ENCODE measurements at places on chromosomes 13 and 19.

- no peak for DNase-seq
These were observed 1244.2 kb downstream of the DIAPH3 start for GRCh38 chr13:58919551-58919950.

GRCh38 chr13:46605076-46605824 is 52.3 kb downstream of the LRCH1 start:
- no peak for DNase-seq

DNA sequence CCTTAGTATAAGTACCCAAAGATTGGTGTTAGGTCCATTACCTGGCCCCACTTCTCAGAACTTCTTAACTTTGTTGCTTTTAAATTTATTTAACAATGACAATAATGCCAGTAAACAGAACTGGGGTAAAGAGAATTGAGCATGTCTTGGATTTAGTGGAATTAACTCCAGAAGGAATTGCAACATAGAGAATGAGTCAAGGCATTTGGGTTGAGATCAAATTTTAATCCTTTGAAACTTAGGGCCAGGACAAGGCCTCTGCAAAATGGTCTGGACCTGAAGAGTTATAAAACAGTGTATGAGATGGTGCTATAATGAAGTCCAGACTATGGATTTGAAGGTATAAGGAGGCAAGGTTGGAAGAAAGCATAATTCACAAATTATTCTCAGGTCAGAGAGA is 1030.4 kb downstream of the SLITRK5 start:
- no peak for DNase-seq

DNA sequence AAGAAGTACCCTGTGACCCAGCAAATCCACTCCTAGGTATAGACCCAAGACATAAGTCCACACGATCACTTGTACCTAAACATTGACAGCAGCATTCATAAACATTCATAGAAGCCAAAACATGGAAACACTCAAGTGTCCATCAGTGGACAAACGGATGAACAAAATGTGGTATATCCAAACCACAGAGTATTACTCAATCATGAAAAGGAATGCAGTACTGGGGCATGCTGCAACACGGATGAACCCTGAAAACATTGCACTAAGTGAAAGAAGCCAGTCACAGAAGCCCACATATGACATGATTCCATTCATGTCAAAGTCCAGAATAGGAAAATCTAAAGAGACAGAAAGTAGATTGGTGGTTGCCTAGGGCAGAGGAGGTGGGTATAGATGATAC is 22.8 kb upstream of the CCNE1 start:
- DNase-seq, result no peak

DNA sequence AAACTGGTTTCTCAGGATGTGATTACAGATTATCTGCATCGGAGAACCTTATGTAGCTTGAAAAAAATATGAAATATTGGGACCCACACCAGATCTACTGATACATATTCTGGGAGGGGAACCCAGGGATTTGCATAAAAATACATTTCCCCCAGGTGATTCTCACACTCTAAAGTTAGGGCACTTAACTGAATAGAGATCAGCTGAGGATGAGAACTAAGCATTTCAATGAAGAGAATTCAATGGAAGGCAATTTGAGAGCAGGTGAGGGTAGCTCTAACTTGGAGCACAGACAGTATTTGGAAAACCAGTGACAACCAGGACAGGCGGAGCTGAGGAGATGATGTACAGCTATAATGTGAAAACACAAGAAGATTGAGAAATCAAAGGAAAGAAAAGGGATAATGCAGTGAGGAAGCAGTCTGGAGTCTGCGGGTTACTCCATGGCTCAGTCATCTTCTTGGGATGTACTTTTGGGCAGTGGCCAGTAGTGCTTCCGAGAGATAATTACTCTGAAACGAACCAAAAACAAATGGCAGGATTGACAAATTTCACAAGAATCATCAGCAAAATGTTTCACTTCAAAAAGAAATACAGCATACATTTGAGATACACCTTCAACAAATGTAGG is 6.1 kb upstream of the OXGR1 start:
- DNase-seq, result no peak
